Effector memory CD8-positive, alpha-beta T cell (primary cell): ENCODE measurements at places on chromosomes 12 and 14.
A peak's percentile ranks its signal among the peaks of the same experiment; 100 is the strongest.

DNA sequence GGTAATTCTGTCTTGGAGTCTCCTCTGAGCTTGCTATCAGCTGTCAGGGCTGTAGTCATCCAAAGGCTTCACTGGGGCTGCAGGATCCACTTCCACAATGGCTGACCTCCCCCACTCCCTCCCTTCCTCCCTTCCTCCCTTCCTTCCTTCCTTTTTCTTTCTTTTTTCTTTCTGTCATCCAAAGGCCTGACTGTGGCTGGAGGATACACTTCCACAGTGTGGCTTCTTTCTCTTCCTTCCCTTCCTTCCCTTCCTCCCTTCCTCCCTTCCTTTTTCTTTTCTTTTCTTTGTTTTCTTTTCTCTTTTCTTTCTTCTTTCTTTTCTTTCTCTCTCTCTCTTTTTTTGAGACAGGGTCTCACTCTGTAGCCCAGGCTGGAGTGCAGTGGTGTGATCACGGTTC lies 30.6 kb downstream of the ARF6 start:
- no peak for DNase-seq

- DNase-seq, result no peak
These were observed 17.2 kb downstream of the NAV3 start for GRCh38 chr12:77847680-77848431.

DNA sequence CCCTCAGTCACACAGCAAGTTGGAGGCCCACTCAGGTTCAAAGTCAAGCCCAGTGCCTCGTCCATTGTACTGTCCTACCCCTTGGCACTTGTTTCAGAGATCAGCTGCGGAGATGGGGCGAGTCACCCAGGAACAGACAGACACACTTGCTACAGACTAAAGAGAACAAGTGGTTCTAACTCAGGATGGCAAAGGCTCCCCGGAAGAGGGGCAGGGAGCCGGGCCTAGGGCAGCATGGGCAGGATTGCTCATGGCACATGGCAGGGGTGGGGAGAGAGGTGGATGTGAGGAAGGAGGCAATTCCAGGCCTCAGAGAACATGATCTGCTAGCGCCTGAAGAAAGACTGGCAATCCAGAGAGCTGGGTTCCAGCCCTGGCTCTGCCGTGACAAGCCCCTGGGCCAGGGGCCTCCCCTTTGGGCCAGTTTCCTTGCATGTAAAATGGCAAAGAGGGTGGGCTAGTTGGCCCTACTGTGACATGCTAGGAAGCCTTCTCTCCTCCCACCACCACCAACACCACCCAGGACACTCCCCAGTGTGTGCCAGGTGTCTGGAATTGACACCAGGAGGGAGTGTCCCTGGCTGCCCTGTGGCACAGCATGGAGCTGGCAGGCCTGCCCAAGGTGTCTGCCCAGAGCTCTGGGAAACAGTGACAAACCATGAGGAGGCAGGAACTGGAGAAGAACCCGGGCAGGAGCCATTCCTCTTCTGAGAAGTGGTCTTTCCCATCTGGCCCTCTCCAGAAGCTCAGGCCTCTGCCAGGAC lies 24.0 kb upstream of the IRF2BPL start:
- DNase-seq, result no peak

GRCh38 chr12:1553987-1554982 lies 40.1 kb downstream of the FBXL14 start:
- no peak for DNase-seq

DNA sequence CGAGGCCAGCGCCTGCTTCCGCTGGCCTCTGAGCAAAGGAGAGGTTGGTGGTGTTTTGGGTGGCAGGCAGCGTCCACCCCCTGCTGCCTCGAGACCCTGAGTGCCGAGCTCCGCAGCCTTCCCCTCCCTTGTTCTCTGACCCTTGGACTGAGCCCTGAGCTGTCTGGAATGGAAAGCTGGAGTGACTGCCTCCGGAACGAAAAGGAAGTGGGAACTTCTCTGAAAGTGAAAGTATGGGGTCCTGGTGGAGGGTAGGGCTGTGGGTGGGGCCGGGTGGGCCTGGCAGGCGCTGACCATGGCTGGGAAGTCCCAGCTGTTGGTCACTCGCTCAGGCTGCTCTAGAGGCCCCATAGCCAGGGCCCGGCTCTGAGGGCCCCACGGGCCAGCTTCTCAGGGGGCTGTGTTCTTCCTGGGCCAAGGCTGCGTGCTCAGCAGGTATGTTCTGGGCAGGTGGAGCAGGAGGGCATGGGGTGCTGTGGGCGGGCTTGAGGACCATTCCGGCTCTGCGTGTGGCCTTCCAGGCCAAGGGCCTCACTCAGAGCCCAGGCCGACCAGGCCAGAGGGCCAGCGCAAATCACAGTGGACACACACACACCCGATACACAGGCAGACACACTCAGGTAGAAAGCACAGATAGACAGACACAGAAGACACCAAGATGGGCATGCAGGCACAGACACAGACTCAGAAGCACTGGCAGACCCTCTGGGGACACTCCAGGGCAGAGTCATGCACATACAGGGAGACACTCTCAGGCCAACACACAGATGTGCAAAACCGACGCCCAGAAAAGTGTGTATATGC lies at the start of gene EXOC3L4:
TSS of gene EXOC3L4 (plus strand) at position 320 of the 804 bp plus-strand sequence. CDS start 5,495 bp downstream, outside the sequence.
- DNase-seq, result no peak

- DNase-seq, result no peak
These were observed 103.6 kb upstream of the CCDC91 start for GRCh38 chr12:28086521-28087155.

GRCh38 chr12:109578330-109578927 lies 4.8 kb downstream of the MVK start:
- no peak for DNase-seq

GRCh38 chr12:50221228-50222008 lies 54.2 kb upstream of the CERS5 start:
- DNase-seq, result no peak

DNA sequence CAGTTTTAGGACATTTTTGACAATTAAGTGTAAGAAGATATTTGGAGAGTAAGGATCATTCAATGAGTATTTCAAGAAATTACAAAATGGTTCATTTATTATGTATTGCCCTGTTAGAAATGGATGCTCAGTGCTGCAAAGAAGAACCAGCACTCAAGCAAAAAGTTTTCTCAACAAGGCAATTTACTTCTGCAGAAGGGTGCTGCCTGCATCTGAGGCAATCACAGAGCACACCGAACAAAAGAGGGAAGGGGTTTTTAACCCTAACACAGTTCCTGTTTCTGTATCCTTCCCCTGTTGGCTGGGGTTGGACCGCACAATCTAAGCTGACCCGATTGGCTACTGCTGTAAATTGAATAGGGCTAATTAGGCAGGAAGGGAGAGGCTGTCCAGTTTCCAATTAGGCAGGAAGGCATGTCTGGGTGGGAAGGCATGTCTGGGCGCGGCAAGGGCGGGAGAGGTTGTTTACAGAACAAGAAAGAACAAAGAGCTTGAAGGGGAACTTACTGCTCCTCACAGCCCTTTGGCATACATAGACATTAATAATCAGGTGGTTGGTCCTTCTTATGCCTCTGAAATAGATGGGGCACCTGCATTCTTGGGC lies 41.4 kb downstream of the SPTSSA start:
- no peak for DNase-seq

DNA sequence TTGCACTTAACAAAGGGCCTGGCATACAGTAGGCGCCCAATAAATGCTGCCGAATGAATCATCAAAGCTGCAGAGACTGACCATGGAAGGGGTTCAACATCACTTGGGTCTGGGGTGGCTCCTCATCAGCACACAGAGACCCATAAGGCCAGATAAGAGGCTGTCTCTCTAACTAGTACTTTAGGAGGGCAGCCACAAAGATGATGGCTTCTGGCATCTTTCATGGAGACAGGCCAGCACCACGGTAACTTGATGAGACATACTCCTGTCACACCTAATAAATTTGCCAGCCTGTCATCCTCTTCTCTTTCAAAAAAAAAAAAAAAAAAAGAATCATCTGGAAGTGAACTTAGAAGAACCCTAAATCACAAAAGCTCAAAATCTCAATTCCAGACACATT lies 3.4 kb downstream of the PRIMA1 start:
- no peak for DNase-seq

GRCh38 chr14:52467515-52468266 lies 84.6 kb downstream of the TXNDC16 start:
- DNase-seq, result no peak

DNA sequence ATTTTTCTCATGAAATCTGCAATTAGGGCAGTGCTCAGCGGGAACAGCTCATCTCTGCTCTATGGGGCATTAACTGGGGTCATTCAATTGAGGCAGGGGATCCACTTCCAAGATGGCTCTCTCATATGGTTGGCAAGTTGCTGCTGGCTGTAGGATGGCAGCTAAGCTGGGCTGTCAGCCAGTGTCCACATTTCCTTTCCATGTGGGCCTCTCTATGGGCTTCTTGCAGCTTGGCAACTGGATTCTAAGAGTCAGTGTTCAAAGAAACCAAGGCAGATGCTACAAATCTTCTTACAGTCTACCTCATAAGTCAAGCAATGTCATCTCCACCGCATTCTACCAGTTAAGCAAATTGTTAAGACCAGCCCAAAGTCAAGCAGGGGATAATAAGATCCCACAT lies 50.3 kb upstream of the TMCC3 start:
- no peak for DNase-seq

GRCh38 chr12:8953773-8954402 lies 4.4 kb upstream of the M6PR start:
- DNase-seq, result peak; percentile 52

DNA sequence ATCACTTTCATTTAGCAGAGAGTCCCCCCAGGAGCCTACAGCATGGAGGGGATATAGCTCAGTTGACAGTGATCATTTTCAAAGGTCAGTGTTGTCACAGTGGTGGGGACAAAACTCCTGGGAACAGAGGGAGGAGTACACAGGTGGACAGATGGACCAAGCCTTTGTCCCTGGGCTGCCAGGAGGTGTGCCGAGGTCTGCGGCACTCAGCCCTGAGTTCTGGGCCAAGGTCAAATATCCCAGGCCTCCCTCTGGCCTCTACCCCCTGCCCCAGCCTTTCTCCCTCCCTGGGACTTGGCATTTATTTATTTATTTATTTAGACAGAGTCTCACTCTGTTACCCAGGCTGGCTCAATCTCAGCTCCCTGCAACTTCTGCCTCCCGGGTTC lies 24.8 kb downstream of the CALM1 start:
- DNase-seq, result no peak

DNA sequence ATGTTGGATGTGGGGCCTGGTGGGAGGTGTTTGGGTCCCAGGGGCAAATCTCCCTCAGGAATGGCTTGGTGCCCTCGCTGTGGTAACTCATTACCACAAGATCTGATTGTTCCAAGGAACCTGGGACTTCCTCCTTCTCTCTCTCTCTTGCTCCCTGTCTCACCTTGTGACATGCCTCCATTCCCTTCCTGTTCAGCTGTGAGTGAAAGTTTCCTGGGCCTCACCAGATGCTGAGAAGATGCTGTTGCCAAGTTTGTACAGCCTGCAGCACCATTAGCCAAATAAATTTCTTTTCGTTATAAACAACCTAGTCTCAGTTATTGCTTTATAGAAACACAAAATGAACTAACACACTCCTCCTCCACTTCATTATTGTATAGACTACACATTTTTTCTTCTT lies 759.8 kb upstream of the MDGA2 start:
- DNase-seq, result no peak

- DNase-seq, result no peak
These were observed 71.1 kb downstream of the FIGNL2 start for GRCh38 chr12:51777457-51777856.

GRCh38 chr14:41662780-41663472 lies 56.2 kb downstream of the LRFN5 start:
- DNase-seq, result no peak

- no peak for DNase-seq
These were observed 29.6 kb downstream of the P2RX4 start for GRCh38 chr12:121239351-121240061.

- DNase-seq, result no peak
These were observed 266.9 kb downstream of the PPFIA2 start for GRCh38 chr12:81492131-81492720.

DNA sequence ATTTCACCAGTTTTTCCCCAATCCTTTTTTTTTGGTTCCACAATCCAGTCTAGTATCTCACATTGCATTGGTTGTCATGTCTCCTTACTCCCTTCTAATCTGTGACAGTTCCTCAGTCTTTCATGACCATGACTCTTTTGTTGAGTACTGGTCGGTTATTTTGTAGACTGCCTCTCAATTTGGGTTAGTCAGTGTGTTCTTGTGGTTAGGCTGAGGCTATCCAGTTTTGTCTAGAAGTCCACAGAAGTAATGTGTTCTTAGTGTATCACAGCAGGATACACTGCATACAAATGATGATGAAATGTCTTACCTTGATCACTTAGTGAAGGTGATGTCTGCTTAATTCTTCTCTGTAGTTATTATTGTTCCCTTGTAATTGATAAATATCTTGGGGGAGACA lies 24.8 kb downstream of the PELI2 start:
- no peak for DNase-seq

GRCh38 chr12:24172031-24172772 lies 222.7 kb upstream of the SOX5 start:
- DNase-seq, result no peak

DNA sequence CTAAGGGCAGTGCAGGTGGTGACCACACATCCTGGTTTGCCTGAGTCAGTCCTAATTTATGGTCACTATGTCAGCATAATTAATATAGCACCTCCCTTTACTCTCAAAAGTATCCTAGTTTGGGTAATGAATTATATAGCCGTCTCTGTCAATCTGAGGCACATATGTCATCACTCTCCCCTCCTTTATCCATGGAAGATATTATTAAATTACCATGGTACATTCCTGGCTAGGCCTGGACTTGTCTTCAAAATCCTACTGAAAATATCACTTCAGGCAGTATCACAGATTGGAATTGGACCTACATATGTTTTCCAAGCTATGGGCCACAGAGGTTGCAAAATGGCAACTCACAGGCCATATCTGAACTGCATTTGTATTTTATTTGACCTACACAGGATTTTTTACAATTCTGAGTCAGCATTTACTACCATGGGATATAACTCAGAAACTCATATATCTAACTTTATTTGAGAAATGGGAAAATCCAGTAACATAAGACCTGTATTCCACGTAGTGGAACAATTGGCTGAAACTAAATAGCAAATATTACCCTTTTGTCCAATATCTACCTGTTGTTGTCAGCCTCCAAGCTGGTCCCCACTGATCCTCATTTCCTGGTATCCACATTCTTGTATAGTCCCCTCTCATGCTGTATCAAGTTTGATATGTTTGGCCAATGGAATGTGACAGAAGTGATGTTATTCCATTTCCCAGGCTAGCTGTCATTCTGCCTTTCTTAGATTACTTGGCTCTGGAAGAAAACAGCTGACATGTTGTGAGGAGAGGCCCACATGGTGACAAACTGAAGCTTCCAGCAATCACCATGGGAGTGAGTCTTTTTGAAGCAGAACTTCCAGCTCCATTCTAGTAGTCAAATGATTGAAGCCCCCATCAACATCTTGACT lies 102.5 kb upstream of the MDM1 start:
- no peak for DNase-seq

GRCh38 chr12:51240971-51241370 lies 2.3 kb downstream of the DAZAP2 start:
- DNase-seq, result no peak

- DNase-seq, result no peak
These were observed at the start of gene SERPINA4 for GRCh38 chr14:94560751-94561655. TSS of gene SERPINA4 (plus strand) at chr14:94561442. CDS start at chr14:94563483, 2,041 bp downstream.

- peak; percentile 77 for DNase-seq
These were observed 518.7 kb downstream of the TMEM121 start for GRCh38 chr14:106044949-106045596.

GRCh38 chr12:76866726-76867125 lies 12.1 kb downstream of the CSRP2 start:
- no peak for DNase-seq
